CD8-positive, alpha-beta memory T cell (primary cell): ENCODE measurements at places on chromosomes 13 and 19. TPM values are rescaled to one million over a fixed set of nuclear protein-coding genes. Genes with fewer than 3 reads are reported as not detected.

The PCCA gene
- 6.1 TPM for total RNA-seq

The B3GNT8 gene
- total RNA-seq: 0.91 TPM

The KLHL1 gene
- total RNA-seq: not detected

The ZNF493 gene
- 15.1 TPM for total RNA-seq

The ERCC2 gene
- total RNA-seq: 22.0 TPM

The DPF1 gene
- total RNA-seq: 0.78 TPM

The SCGB2B2 gene
- total RNA-seq: 0.22 TPM

DNA sequence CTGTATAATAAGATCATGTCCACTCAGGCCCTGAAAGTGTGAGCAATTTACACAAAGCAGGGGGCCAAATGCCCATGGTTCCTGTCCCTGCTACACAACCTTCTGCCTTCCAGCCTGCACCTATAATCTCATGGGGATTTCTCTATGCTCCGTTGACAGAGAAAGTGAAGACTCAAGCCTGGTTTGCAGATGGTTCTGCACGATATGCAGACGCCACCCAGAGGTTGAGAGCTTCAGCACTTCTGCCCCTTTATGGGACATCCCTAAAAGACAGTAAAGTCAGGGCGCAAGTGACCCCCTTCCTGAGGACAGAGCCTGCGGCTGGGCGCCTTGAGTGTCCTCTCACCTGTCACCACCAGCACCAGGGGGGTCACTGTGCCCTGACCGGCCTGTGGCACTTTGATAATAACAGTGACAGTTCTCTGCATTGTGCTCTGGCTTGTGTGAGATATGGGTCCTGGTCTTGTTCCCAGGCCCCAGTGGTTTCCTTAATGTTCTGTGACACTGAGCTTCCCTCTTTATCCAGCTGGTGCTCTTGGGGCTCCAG, 15.1 kb downstream of the LILRA5 start:
- no peak overlapping the region for H3K27ac ChIP-seq
- no peaks in the 10 kb centered on the region for H3K36me3 ChIP-seq
- no peak overlapping the region for H3K4me3 ChIP-seq
- no peak for DNase-seq

- no peak overlapping the region for H3K4me3 ChIP-seq
- no peaks in the 10 kb centered on the region for H3K36me3 ChIP-seq
- H3K27ac ChIP-seq: no peak overlapping the region
- H3K27me3 ChIP-seq: no peaks in the 10 kb centered on the region
These were observed 11.3 kb upstream of the CACNG8 start for GRCh38 chr19:53951436-53951835.

GRCh38 chr19:38551450-38551813, 66.3 kb downstream of the MAP4K1 start:
- H3K4me3 ChIP-seq: no peak overlapping the region
- no peak for DNase-seq
- H3K36me3 ChIP-seq: no peaks in the 10 kb centered on the region
- H3K27me3 ChIP-seq: no peaks in the 10 kb centered on the region

DNA sequence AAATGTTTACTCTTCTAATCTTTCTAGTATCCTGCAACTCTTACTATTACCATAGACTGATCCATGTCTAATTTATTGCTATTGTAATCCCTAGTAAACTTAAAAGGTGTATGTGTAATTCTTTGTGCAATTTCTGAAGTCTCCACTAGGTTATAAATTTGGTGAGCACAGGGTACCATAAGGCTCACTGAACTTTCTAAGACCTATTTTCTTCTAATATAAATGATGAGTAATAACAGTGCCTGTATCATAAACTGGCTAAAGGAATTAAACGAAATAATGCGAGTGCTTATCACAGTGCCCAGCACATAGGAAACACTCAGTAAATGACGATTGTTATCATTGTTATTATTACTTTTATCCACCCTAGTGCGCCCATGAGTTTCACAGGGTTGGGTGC, 119.1 kb downstream of the KLF12 start:
- H3K27me3 ChIP-seq: no peaks in the 10 kb centered on the region
- no peak for DNase-seq
- H3K4me1 ChIP-seq: peaks cover 13% of the 10 kb centered on the region
- H3K36me3 ChIP-seq: no peaks in the 10 kb centered on the region
- H3K27ac ChIP-seq: no peak overlapping the region

DNA sequence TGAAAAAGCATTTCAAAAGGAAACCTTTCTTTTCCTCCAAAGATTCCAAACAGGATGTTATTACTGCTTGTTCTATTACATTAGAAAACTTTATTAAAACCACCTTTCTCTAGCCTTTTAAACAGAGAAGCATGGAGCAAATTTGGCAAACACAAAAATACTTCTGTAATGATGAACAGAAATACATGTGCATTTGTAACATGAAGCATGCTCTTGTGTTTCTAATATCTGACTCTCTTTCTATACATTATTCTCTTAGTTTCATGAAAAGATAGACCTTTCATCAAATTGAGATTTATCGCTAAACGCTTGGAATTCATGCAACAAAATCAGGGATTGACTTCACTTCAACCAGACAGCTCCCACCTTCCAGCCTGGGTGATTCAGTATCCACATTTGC, 152.8 kb upstream of the IRS2 start:
- no peaks in the 10 kb centered on the region for H3K27me3 ChIP-seq
- H3K36me3 ChIP-seq: no peaks in the 10 kb centered on the region
- H3K27ac ChIP-seq: no peak overlapping the region
- no peak for DNase-seq
- no peak overlapping the region for H3K4me3 ChIP-seq

GRCh38 chr19:1340681-1341469, 42.8 kb upstream of the NDUFS7 start:
- H3K4me1 ChIP-seq: no peaks in the 10 kb centered on the region
- no peak for DNase-seq
- H3K4me3 ChIP-seq: no peak overlapping the region
- no peaks in the 10 kb centered on the region for H3K36me3 ChIP-seq

DNA sequence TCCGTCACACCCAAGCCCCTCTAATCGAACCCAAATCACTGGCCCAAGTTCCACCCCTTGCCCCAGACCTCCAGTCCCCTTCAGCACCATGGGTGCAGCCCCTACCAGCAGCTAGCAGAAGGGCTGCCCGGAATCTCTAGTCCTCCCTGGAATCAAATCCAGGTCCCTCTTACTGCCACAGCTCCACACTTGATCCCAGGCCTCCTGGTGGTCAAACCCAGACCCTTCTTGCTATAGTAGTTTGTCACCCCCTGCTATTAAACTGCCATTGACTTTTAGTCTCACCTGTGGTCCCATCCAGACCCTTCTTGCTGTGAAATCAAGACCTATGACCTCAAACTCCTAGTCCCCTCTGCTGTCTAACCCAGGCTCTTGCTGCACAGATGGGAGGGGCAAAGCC, 8.7 kb downstream of the HIPK4 start:
- H3K27me3 ChIP-seq: no peaks in the 10 kb centered on the region
- H3K27ac ChIP-seq: no peak overlapping the region
- no peak for DNase-seq
- no peaks in the 10 kb centered on the region for H3K4me1 ChIP-seq

DNA sequence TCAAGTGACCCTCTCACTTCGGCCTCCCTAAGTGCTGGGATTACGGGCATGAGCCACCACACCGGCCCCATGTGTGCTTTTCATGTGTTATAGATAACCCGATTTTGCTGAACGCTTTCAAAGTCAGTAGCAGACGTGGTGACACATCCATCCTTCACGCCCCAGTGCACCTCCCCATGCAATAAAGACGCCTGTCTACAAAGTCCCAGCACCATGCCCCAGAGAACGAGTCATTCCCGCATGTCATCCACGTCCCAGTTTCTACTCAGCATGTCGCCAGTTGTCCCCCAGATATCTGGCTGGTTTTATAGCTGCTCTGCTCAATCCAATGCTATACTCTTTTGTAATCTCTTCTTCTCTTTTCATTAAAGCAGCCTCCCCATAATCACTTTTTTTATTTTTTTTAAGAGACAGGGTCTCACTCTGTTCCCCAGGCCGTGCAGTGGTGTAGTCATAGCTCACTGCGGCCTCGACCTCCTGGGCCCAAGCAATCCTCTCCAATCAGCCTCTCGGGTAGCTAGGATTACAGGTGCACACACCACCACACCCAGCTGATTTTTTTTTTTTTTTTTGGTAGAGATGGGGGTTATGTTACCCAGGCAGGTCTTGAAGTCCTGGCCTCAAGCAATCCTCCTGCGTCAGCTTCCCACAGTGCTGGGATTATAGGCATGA, 42.5 kb downstream of the DNM2 start:
- H3K4me1 ChIP-seq: peaks cover 83% of the 10 kb centered on the region
- peak overlapping the region; percentile 28 for H3K4me3 ChIP-seq
- DNase-seq: no peak
- H3K36me3 ChIP-seq: no peaks in the 10 kb centered on the region

- DNase-seq: no peak
- H3K27me3 ChIP-seq: no peaks in the 10 kb centered on the region
- H3K4me3 ChIP-seq: no peak overlapping the region
- no peaks in the 10 kb centered on the region for H3K36me3 ChIP-seq
- no peaks in the 10 kb centered on the region for H3K4me1 ChIP-seq
These were observed 13.7 kb upstream of the FARP1 start for GRCh38 chr13:98129059-98129746.

GRCh38 chr13:71621174-71622124, 245.6 kb downstream of the DACH1 start:
- H3K27me3 ChIP-seq: no peaks in the 10 kb centered on the region
- H3K4me1 ChIP-seq: no peaks in the 10 kb centered on the region
- DNase-seq: no peak
- no peak overlapping the region for H3K27ac ChIP-seq

DNA sequence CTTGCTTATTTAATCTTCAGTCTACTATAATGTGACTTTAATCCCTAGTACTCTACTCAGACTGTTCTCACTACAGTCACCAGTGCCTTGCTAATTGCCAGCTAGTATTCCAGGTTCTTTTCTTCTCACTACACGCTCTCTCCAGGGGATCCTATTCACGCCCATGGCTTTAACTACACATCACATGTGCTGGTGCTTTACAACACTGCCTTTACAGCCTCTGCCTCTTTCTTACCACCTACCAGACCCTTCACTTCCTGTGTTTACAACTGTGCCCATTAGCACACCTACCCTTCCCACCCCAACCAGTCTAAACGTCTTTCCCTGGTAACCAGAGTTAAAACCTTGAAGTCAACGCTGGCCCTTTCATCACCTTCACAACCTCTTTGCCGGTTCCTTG, 249.5 kb downstream of the DNAJC15 start:
- H3K4me3 ChIP-seq: no peak overlapping the region
- no peaks in the 10 kb centered on the region for H3K4me1 ChIP-seq
- no peaks in the 10 kb centered on the region for H3K27me3 ChIP-seq

DNA sequence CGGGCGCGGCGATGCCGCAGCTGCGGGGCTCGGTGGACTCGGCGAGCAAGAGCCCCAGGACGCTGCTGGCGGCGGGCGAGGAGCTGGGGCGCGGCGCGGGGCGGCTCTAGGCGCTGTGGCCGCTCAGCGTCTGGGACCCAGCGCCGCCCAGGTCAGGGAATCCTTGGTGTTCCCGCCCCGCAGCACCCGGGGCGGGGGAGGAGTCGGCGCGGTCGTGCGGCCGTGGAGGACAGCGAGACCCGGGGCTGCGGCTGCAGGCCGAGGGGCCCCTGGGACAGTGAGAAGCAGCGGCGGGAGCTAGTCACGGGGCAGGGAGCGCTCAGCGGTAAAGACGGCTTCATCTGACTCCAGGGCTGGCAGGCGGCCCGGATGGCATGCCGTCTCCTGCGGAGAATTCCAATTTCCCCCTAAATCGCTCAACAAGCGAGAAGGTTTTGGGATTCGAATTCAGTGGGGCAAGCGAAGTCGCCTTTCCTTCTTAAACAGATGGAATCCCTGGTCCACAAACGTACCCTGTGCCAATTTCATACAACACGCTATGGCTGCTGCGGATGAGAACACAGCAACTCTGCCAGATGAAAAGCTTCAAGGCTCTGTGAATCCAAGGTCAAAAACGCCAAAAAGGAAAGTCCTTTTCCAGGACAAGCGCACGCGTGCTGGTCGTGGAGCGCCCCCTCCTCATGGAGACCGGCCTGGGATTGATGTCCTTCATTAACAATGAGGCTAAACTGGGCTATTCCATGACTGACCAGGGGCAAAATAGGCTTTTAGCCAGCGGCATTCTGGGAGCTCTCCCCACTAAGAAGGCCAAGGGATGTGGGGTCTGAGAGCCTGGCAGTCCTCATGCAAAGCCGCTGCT, 4.2 kb upstream of the ZSCAN4 start:
- no peak overlapping the region for H3K27ac ChIP-seq
- no peaks in the 10 kb centered on the region for H3K36me3 ChIP-seq
- DNase-seq: no peak
- peaks cover 8% of the 10 kb centered on the region for H3K27me3 ChIP-seq
- peak overlapping the region; percentile 6 for H3K4me3 ChIP-seq
- peaks cover 4% of the 10 kb centered on the region for H3K4me1 ChIP-seq

GRCh38 chr19:39692166-39692565, 12.1 kb upstream of the LGALS14 start:
- peaks cover 7% of the 10 kb centered on the region for H3K27me3 ChIP-seq
- DNase-seq: no peak
- H3K4me3 ChIP-seq: no peak overlapping the region

- no peak overlapping the region for H3K27ac ChIP-seq
- H3K36me3 ChIP-seq: no peaks in the 10 kb centered on the region
- H3K4me3 ChIP-seq: no peak overlapping the region
- DNase-seq: peak; percentile 27
- H3K4me1 ChIP-seq: no peaks in the 10 kb centered on the region
- peaks cover 25% of the 10 kb centered on the region for H3K27me3 ChIP-seq
These were observed 4.1 kb downstream of the ATP8A2 start for GRCh38 chr13:25375727-25376358.

- DNase-seq: no peak
- no peak overlapping the region for H3K4me3 ChIP-seq
- no peak overlapping the region for H3K27ac ChIP-seq
- H3K36me3 ChIP-seq: no peaks in the 10 kb centered on the region
- no peaks in the 10 kb centered on the region for H3K4me1 ChIP-seq
- H3K27me3 ChIP-seq: peaks cover 8% of the 10 kb centered on the region
These were observed 3.3 kb upstream of the AMER2 start for GRCh38 chr13:25175431-25175830.

DNA sequence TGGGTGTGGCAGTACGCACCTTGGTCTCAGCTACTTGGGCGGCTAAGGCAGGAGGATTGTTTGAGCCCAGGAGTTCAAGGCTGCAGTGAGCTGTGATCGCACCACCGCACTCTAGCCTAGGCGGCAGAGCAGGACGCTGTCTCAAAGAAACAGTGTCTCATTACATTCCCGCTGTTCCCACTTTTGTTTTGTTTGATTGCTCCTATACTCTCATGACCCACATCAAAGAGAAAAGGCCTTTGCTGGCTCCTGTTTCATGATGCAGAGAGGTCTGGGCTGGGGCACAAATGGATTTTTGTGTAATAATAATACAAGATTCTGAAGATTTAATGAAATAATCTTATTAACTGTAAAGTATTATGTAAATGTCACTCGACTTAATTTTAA, 85.7 kb downstream of the LACC1 start:
- no peaks in the 10 kb centered on the region for H3K36me3 ChIP-seq
- H3K4me1 ChIP-seq: no peaks in the 10 kb centered on the region
